RWPE2 (cell line): ENCODE measurements at places on chromosomes 5 and 9.

DNA sequence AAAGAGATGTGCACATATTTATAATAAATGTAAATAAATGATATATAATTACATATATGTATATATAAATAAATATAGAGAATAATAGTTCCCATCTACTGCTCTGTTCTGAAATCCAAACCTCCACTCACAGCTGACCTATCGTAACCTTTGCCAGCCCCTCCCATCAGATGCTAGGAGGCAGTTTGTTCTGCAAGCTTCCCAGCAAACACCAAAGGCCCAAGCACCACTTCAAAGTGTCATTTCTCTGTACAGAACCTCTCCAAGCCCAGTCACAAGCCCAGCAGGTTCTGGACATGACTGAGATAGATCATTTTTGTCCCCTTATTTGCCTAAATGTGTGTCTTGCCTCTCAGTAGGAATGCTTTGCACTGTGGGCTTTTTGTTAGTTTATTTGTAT, 62.4 kb downstream of the MFAP3 start:
- no peak for DNase-seq

GRCh38 chr9:134066913-134067851, 644 bp downstream of the BRD3 start:
- DNase-seq, result peak; percentile 63

- DNase-seq, result no peak
Observed at GRCh38 chr9:99051406-99051805, 53.5 kb upstream of the TGFBR1 start.

DNA sequence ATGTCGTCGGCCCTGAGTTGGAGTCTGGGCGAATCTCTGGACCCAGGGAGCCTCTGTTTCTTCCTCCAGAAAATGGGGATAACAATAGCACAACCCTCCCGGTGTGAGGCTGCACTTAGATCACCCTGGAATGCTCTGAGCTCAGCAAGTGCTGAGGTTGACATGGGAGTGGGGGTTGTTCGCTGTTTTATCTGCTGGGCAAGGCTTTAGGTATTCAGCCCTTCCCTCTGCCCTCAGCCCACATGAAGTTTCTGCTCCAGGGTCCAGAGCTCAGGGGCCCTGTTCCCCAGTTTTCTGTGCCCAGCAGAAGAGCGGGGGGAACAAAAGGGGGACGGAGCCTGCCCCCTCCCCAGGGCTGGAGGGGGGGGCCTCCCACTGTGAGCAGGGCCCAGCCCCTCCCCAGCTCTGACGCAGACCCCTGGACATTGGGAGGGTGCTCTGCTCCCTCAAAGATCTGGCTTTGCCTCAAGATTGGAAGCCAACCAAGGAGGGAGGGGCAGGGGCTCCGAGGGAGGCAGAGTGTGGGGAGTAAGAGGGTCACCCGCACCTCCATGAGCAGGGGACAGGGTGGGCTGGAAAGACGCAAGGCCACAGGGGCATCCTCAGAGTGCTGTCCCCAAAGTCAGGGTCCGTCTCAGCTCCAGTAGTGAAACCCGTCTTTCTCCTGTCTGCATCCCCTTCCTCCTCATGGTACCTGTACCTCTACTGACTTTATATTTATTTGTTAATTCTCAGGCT, 215.6 kb downstream of the C9orf50 start:
- DNase-seq, result no peak

- DNase-seq, result no peak
Observed at GRCh38 chr9:122860319-122861142, 32.1 kb upstream of the PDCL start.

DNA sequence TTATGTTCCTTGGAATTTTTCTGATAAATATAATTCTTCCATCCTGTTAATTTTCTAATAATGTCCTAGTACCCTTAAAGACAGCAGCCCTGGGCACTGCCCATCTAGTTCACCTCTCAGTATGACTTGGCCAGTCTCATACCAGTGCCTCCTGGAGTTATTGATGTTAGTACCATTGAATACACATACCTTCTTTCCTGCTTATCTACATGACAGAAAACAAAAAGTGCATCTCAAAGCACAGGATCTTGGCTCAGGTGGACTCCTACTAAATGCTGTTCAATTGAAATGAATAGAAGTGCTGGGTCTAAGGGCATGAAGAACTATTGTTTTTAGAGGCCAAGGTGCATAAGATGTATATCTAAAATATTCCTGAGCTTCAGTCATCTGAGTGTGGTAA, 669.7 kb downstream of the NR2F1-AS1 start:
- no peak for DNase-seq

DNA sequence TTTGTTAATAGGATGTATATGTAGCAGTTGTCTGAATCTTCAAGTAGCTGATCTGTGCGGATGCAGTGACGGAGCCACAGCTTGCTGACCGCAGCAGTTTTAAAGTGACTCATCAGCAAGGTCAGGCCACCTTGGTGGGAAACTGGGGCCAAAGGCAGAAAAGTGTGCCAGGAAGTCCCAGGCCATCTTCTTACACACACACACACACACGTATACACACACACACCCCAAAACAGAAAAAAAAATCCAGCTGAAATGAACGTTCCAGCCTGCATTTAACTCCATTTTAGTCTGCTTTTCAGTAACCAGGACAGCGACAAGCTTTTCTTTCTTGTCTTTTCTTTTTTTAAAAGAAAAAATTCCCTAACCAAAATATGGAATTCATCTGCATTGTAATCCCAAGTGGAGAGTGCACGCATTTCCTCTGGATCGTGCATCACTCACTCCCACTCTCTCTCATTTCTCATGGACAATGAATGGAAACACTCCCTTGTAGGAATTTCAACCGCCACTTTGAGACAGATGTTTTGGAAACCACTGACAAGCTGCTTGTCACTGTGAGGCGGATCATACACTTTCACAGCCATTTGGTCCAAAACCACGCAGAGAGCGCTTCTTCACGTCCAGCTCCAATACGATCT, 103.9 kb downstream of the LHFPL2 start:
- no peak for DNase-seq

- peak; percentile 29 for DNase-seq
Observed at GRCh38 chr5:135100431-135100830, 66.4 kb upstream of the PITX1 start.

- no peak for DNase-seq
Observed at GRCh38 chr9:37446401-37446800, 18.8 kb downstream of the ZBTB5 start.

GRCh38 chr5:31680528-31680927, 41.6 kb downstream of the PDZD2 start:
- no peak for DNase-seq

DNA sequence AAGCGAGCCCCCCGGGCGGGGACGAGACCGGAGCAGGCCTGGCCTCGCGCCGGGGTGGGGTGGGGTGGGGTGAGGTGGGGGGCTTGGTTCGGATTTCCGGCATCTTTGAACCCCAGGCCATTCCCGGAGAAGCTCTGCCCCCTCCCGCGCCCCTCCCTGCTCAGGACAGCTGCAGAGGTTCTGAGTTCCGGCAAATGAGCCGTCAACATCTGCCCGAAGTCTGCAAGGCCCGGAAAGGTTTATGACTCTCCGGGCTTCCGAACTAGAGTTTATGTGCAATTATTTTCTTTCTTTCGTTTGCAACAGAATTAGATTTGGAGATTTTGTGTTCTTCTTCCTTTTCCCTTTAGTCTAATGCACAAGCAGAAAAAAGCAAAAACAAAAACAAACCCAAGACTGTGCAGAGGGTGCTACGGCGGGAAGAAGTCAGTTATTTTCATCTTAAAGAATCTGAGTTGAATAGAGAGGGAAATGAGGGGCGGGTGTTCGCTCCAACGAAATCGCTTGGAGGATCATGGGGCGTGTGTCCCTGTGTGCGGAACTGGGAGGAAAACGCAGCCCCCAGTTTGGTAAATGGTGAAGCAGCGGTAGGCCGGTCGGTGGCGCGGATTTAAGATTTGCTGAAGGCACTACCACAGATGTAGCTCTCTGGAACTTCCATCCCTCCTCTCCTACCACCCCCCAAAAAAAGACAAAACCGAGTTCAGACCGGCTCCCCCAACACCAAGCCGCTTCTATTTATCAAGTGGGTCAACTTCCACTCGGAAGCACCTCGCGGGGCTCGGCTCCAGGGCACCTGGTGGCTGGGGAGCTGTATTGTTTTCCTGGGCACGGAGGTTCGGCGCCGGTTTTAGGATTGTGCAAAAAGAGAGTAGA, 4.8 kb downstream of the LHX2 start:
- no peak for DNase-seq

DNA sequence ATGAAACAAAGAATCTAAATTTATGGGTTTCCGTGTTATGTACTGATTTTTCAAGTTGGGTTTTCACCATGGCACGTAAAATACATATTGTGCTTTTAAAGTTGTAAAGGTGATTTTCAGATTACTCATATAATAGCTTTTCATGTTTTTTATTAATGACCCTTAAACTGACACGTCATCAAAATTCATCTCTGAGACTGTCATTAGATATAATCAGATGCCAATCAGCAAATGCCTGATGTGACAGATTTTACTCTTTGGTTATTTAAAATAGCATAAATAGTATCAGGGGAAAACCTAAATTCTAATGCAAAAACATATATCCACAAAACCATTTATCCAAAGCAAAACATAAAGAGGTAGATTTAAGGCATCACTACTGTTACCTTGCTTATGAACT, 11.0 kb downstream of the RFX3 start:
- DNase-seq, result no peak

DNA sequence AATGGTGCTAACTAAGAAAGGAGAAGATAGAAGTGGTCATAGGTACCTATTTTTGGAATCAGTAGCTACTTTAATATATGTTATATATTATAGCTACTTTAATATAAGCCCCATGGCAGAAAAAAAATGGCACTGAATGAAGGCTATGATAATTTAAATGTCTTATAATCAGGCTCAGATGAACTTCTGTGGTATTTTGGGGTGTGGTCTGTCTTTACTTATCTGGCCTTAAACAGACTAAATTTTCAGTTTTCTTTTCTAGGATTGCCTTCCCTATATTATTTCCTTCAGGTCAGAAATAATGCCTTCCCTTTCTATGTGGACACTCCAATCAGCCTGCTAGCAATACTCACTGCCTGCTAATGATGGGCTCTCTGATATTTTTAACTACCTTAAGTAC, 292.3 kb downstream of the SLF1 start:
- no peak for DNase-seq

DNA sequence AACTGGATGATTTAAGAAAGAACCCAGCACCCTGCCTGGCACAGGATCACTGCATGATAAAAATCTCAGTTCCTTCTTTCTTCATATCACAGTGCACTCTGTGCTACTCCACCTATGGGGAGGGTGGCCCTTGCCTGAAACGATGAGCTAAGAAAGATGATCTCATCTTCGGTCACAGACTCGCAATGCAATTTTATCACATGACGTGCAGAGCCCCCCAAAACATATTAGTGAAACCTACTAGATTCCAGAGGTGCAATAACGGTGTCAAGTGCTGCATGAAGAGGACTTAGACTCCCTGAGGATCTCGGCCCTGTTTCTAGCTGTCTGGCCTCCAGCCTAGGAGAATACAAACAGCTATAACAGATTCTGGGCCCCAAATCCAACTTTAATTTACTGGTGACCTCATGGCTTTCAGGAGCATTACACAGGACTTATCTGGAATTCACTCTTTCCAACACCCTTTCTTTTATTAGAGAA, 104.0 kb downstream of the EBF1 start:
- no peak for DNase-seq

DNA sequence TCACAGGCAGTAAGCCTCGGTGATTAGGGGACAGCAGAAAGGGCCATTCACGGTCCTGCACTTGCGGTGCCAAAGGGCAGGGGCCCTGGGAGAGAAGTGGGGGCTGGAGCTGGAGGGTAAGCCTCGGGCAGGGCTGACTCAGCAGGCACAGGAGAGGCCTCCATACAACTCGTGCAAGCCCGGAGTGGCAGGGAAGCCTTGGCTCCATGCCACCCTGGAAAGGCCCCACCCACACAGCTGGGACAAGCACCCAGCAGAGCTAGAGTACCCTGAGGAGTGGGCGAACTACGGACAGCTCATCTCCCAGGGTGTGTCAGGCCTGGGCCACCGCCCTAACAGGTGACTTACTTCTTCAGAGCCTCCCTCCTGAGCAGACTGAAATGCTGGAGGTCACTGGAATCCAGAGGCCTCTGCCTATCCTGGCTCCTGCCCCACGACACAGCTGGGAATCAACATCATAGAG, 5.6 kb upstream of the CAMK2A start:
- DNase-seq, result peak; percentile 92

GRCh38 chr9:893115-893514, 51.6 kb downstream of the DMRT1 start:
- no peak for DNase-seq

DNA sequence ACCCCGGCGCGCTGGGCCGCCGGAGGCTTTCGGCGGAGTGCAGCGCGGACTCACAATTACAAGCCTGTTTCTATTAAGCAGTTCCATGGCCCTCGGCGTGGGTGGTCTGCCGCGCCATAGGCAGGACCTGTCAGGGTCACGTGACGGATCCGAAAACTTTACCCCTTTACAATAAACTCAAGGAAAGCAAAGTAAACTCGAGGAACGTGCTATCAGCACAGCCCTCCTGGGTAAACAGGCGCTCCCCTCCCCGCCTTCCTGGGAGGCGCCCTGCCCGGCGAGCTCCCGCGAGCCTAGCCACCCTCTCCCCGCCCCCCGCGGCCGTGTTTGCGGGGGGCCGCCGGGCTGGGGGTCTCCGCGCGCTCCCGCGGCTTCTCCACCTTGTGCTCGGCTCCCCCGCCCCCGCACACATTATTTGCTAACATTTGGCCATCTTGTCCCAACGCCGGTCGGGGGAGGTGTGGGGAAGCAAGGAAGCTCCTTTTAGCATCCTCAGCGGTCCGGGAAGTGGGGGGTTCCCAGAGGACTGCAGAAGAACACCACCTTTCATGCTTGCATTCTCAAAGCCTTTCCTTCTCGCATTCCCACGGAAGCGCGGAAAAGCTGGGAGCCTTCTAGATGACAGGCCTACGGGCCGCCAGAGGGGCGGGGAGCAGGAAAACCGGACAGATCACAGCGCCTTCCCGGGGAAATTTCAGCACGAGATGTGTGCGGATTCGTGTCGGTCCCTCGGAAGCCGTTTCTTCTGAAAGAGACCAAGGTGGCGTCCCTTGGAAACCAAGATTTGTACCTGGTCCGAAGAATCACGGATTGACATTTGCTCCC, at the start of gene PTCH1:
Gene PTCH1, minus strand, starts transcription at position 238 of the 825 bp plus-strand sequence.
- no peak for DNase-seq

DNA sequence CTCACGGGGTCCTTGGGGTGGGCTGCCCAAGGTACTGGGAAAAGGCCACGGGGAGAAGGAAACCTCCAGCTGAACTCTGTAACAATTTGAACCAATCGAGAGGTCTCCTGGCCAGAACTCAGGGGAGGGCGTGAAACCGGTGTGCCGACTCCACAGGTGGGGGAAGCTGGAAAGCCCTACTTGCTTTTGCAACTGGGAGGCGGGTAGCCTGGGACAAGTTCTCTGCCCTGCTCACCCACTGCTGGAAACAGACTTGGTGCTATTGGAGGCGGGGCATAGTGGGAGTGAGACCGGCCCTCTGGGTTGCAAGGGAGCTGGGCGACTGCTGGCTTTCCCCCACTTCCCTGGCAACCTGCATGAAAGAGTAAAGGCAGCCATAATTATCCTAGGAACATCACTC, 73.2 kb upstream of the SLIT3 start:
- DNase-seq, result no peak

GRCh38 chr5:152689250-152689711, 284.2 kb upstream of the NMUR2 start:
- no peak for DNase-seq

GRCh38 chr5:83494087-83494620, 22.6 kb downstream of the VCAN start:
- no peak for DNase-seq

GRCh38 chr9:124007565-124008302, 3.8 kb upstream of the LHX2 start:
- no peak for DNase-seq

- DNase-seq, result no peak
Observed at GRCh38 chr5:126210955-126211354, 212.3 kb upstream of the GRAMD2B start.
